ENCODE measurements at places on chromosomes 16 and 17. TPM values are rescaled to one million over a fixed set of nuclear protein-coding genes. Genes with fewer than 3 reads are reported as not detected.

DUS2 gene
- total RNA-seq: 38.8 TPM

ODF4 gene
- not detected for total RNA-seq

DNA sequence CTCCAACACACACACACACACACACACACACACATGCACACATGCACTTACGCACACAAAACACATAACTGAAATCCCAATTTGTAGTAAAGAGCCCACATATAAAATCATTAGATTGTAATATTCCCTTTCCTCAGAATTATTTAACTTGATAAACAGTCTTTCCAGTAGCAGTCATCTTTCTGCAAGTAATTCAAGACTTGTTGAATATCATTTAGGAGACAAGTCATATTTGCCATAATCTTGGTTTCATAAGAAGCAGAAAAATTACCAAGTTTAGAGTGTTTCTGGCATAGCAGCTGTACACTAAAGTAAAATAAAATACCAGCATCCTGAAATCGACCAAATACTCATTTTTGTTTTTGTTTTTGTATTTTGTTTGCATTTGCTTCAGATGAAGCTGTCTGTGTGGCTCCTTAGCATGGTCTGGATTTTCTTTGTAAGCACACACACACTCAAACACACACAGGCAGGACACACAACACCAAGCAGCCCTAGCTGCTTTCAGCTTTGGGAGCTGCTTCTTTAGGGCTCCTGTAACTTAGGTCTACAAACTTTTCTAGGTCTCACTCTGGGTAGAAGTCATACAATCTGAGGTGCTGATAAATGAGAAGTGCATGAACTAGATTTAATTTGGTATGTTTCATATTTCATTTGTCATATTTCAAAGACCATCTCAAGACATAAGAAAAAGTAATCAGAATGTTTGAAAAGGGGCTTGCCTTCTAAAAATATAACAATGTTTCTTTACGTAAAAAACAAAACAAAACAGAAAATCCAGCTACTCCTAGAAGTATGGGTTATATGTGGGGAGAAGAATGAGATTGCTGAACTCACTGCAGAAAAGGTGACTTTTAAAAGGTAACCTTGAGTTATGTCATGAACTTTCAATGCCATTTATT lies 3.0 kb downstream of the SALL1 start:
- H3K27ac ChIP-seq: peak overlapping the region; percentile 40

DNA sequence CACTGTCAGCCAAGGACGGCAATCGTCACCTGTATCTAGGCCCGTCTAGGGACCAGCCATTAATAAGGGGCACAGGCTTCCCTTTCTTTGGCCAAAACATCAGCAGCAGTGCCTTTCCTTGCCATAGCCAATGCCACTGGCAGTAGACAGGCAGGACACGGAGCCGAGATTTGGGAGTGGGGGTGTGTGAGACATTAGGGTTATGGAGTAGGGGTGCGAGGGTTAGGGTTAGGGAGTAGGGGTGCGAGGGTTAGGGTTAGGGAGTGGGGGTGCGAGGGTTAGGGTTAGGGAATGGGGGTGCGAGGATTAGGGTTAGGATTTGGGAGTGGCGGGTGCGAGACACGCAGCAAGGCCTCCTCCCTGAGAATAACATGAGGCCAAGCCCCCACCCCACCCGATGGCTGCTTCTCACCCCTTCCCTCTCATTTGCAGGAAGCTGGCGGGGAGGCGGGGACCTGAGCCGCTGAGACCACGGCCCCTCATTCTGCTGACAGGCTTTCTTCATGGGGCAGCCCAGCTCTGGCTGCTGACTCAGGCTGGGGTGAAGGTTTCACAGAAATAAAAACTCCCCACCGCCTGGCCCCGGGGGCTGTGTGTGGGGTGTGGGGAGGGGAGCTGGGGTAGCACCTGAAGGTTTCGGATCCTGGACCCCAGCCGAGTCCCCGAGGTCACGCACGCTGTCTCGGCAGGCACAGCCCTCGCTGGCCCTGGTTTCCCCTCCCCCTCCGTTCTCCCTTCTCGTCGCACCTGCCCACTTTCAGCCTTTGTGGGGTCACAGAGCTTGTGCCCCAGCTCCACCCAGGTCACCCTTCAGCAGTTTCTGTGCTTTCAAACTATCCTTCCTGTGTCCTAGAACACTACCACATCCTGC lies 93.8 kb downstream of the PGS1 start:
- no peak overlapping the region for H3K27ac ChIP-seq
- no peaks in the 10 kb centered on the region for H3K36me3 ChIP-seq
- H3K4me1 ChIP-seq: no peaks in the 10 kb centered on the region
- H3K27me3 ChIP-seq: no peaks in the 10 kb centered on the region
- H3K4me3 ChIP-seq: no peak overlapping the region
- DNase-seq: no peak

DNA sequence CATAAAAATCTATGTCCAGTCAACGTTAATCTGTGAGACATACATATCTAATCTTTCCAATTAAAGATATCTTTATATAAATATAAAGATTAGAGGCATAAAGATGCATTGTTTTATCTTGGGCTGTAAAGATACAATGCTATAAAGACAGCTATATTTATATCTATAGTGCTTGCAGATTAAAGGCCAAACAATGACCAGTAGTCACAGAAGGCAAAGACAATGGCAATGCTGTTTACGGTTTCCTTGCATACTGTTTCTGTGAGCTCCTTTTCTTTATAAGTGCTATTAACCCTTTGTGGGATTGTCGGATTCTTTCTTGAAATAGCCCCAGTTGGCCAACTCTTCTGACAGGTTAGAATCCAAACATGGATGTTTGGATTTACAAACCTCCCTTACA lies 85.5 kb upstream of the SALL1 start:
- H3K4me3 ChIP-seq: no peak overlapping the region
- no peaks in the 10 kb centered on the region for H3K36me3 ChIP-seq
- H3K4me1 ChIP-seq: no peaks in the 10 kb centered on the region
- H3K27me3 ChIP-seq: no peaks in the 10 kb centered on the region
- no peak for DNase-seq

GRCh38 chr16:265711-266110 lies 10.0 kb downstream of the RGS11 start:
- no peak overlapping the region for H3K27ac ChIP-seq
- H3K27me3 ChIP-seq: no peaks in the 10 kb centered on the region
- peak; percentile 79 for DNase-seq

GRCh38 chr16:86002178-86002900 lies 103.4 kb downstream of the IRF8 start:
- no peaks in the 10 kb centered on the region for H3K4me1 ChIP-seq
- DNase-seq: peak; percentile 70
- no peak overlapping the region for H3K4me3 ChIP-seq
- H3K36me3 ChIP-seq: no peaks in the 10 kb centered on the region
- H3K27ac ChIP-seq: no peak overlapping the region

DNA sequence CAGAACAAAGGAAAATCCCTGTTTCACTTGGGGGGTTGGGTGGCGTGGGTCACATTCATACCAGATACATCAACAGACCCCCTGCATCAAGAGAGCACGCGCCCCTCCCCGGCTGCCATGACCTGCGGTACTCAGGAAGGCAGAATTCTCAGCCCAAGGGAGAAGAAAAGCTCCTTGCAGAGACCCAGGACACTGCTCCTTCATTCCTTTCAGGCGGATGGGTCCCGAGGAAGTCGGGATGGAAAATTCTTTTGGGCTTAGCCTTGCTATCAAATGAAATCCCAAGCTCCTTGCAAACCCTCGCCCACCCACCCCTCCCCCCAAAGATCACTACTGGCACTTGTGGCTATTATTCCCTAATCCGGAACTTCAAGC lies 40.6 kb downstream of the HIC1 start:
- H3K27ac ChIP-seq: peak overlapping the region; percentile 41
- H3K27me3 ChIP-seq: no peaks in the 10 kb centered on the region
- peaks cover 13% of the 10 kb centered on the region for H3K4me1 ChIP-seq
- H3K4me3 ChIP-seq: no peak overlapping the region
- DNase-seq: no peak
- H3K36me3 ChIP-seq: no peaks in the 10 kb centered on the region
